Fibroblast of skin of right quadriceps (primary cell): ENCODE measurements at places on chromosomes 6 and 20.

DNA sequence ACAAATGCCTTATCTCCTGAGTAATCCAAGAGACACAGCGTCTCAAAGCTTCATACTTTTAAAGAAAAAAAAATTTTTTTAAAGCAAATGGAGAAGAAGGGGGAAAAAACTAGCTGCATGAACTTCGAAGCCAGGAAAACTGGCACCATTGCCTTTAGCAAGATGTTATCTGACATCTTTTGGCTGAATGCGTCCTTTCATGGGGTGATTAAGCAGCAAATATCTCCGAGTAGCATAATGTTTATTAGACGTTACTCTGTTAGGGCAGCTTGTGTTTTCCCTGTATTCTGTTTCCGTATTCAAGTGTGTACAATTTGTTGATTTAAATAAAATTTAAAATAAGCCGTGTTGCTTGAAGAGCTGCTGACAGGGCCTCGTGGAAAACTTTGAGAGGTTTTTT, 76.5 kb upstream of the TSHZ2 start:
- no peak for DNase-seq

GRCh38 chr6:145151624-145152023, 583.7 kb downstream of the EPM2A start:
- DNase-seq, result peak; percentile 15

DNA sequence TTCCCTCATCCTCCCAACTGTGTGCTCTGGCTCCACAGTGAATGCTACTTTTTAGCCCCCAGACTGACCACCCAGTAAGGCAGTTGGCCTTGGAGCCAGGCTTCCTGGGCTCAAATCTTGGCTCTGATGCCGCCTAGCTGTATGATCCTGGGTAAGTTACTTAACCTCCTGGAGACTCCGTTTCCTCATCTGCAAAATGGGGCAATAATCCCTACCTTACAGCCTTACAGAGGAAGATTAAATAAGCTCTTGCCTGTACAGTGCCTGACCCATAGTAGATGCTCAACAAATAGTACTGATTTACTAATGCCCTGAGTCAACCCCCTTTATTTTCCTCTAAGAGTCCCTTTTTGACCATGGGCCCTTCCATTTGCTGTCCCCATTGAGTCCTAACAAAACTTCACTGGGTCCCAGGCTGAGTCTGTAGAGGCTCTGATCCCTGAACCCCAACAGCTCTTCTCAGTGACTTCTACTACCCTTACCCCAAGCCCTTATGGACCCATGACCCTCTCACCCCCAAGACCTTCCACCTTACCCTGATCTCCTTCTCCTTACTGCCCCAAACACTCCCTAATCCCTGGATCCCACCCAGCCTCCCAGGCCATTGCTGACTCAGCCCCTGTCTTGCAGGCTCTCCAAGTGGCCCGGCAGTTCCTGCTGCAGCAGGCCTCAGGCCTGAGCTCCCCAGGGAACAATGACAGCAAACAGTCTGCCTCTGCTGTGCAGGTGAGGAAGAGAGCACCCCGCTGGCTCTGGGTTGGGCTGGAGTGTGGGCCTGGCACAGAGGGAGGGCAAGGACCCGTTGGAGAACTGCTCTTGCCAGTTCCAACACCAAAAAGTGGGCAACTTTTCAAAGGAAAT, 31.4 kb downstream of the FOXP4 start:
- peak; percentile 46 for DNase-seq

- DNase-seq, result no peak
Observed at GRCh38 chr20:9255171-9255570, 186.3 kb downstream of the PLCB4 start.

DNA sequence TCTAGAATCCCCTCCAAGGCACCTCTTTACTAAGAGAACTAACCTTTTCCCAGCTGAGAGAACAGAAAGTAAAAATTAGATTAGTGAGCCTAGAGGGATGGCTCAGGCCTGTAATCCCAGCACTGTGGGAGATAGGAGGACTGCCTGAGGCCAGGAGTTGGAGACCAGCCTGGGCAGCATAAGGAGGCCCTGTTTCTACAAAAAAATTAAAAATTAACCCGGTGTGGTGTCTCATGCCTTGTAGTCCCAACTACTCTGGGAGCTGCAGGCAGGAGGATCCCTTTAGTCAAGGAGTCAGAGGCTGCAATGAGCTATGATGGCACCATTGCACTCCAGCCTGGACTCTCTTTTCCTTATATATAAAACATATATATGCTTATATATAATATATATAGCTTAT, 5.5 kb upstream of the OOEP start:
- no peak for DNase-seq

DNA sequence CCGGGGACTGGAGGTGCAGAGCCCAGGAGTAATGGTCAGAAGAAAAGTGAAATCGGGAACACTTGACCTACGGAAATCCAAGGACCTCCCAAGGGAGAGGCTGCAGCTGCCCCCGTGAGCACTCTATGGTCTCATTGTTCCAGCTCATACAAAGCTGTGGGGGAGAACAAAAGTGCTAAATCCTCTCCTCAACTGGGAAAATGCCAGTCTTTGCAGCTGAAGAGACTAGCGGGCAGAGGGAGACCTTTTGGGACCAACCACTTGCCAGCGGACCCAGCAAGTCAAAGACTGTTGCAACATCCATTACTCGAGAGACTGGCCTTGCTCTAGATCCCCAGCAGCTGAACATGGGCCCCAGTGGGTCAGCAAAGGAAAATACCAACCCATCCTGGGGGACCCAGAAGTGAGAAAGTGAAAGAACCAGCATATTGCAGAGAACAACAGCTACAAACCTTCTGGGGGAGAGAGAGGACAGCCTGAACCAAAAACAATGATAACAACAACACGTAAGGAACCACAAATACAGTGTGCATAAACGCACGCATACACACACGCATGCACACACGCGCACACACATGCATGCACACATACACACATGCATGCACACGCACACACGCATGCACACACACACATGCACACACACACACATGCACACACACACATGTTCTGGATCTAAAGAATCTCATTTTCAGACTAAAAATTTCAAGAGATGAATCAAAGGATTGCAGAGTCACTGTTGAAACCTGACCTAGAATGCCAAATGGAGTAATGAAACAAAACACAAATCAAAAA, 24.7 kb upstream of the ELMO2 start:
- DNase-seq, result no peak

GRCh38 chr6:42280966-42281533, 63.4 kb upstream of the MRPS10 start:
- no peak for DNase-seq

- DNase-seq, result peak; percentile 79
Observed at GRCh38 chr6:141103246-141103645, 1029.5 kb upstream of the GJE1 start.

GRCh38 chr6:63706630-63707029, 71.0 kb downstream of the PHF3 start:
- DNase-seq, result no peak

DNA sequence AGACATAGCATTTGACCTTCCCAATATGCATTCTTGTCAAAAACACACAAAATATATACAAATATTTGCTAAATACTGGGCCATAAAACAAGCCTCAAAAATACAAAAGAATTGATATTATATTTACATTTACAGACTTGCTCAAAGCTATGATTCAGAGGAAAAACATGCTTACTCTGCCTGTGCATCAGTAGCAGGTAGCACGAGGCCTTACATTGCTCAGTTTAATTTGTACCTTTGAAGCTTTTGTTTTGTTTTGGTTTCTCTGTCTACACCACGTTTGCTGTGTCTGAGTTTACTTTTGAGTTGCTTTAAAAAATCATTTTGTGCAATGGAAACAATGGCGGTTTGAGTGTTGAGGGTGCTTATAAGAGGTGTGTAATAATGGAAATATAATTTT, 99.3 kb downstream of the PHF3 start:
- DNase-seq, result no peak

- peak; percentile 36 for DNase-seq
Observed at GRCh38 chr6:75124983-75125382, 80.9 kb downstream of the COL12A1 start.

DNA sequence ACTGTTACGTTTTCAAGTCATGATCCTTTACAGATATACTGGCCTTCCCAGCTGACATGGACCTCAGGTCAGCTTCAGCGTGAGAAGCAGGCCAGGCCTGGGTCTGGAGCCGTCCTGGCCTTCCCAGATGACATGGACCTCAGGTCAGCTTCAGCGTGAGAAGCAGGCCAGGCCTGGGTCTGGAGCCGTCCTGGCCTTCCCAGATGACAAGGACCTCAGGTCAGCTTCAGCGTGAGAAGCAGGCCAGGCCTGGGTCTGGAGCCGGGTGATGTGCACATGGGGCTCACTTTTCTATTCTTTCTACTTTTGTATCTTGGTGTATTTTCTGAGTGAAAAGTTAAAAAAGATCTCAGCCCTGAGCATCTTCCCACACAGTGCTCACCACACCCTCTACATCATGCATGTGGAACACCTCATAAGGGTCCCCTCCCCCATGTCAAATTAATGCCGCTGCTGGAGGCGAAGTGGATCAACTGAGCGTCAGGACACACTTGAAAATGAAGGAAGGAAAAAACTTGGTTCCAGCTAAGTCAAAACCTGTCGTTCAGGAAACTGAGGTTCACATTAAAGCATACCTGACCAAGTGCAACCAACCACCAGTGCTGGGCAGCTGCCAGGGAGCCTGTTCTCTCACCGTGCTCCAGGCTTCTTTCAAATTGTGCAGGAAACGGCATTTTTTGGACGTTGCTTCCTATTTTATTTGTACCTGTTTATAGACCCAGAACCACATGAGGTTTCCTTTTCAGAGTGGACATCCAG, 32.2 kb downstream of the KIF25 start:
- no peak for DNase-seq

DNA sequence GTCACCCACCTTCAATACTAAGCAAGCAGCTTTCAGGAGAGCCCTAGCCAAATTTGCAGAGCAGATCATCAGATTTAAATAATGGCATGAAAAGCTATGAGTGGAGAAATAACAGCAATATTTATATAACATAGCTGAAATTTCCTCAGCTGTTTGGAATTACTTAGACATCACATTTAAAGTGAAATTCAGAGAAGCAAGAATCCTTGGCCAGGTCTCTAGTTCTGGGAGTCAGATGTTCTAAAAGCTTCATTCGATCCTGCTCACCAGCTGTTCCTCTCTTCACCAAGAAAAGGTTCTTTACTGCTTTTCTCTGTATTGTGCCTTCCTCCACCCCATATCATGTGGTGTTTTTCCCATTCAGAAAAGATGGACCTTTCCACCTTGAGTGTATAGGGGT, 152.3 kb upstream of the JAG1 start:
- DNase-seq, result no peak

DNA sequence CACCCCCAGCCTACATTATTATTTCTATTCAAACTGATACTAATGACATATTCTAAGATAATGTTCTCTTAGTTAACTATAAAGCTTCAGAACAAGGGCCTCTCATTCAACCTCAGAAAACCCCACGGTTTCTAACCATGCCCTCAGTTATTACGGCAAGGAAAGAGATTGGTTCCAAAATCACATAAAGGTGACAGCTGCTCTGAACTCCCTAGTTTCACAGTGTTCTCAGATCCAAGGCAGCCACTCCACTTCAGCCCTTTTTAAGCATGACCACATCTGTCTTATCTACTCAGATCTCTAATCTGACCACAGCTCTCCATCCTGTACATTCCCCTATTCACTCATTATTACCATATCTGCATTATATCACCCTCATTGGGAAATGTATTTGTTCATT, 98.8 kb upstream of the CEP85L start:
- DNase-seq, result no peak

GRCh38 chr6:12379181-12379580, 89.0 kb downstream of the EDN1 start:
- DNase-seq, result peak; percentile 30

DNA sequence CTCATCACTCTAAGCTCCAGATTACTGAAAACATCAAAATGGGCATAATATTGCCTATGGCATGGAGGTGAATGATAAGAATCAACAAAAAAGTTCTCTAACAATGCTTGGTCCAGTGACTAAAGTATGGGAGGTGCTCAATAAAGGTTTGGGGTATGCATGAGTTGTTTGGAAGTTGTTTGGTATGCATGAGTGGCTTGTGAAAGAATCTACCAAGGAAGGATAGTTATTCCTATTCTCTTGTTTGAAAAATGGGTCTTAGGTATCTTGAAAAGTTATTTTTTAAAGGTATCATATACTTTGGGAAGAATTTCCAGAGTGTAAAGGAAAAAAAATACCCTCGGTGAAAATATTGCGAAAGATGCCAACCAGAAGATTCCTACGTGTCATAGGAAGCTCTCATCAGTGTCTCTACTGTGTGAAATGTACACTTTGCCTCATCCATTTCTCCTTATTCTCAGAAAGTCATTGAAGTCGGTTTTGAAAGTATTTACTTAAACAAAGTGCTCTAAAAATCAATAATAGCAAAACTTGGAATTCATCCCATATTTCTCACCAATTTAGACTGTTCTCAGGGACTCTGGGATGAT, 449.8 kb downstream of the ADGRB3 start:
- DNase-seq, result no peak

DNA sequence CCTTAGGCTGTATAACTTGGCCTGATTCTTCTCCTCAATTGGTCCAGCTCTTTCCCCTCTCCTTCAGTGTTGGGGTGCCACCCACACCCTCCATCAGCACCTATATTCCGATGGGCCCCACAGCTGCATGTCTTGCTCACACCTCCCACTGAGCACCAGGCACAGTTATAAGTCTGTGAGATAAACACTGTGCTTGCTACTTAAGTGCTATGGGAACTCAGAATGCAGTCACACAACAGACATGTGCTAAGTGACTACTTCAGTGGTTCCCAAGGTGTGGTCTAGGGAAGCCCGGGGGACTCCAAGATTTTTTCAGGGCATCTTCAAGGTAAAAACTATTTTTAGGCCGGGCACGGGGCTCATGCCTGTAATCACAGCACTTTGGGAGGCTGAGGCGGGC, 7.3 kb downstream of the ZC3H12D start:
- DNase-seq, result no peak

- no peak for DNase-seq
Observed at GRCh38 chr6:132264021-132264500, 137.2 kb downstream of the MOXD1 start.

GRCh38 chr6:4587171-4587570, 189.0 kb upstream of the CDYL start:
- DNase-seq, result no peak

- no peak for DNase-seq
Observed at GRCh38 chr6:166770216-166771116, 143.4 kb upstream of the RPS6KA2 start.

- DNase-seq, result no peak
Observed at GRCh38 chr20:40813029-40813431, 124.0 kb upstream of the MAFB start.
